Head of caudate nucleus (tissue), 42 donors: ENCODE measurements at places on chromosomes 16 and 17.
A peak's percentile ranks its signal among the peaks of the same experiment; 100 is the strongest.

DNA sequence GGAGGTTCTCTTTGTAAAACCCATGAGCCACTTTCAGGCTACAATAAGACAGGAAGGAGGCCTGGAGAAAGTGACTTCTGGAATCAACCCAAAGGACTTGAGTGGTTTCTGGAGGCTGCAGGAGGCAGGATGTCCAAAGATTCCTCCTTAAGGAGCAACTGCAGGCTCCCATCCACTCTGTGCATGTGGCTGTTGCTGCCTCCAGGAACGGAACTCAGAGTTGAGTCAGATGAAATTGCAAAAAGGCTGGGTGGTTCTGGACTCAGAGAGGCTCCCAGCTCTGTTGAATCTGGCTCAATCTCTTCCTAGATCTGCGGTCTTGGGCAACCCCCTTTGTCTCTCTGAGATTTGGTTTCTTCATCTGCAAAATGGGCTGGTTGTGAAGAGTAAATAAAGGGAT, 197.1 kb downstream of the SHISA9 start:
- DNase-seq: no peak

DNA sequence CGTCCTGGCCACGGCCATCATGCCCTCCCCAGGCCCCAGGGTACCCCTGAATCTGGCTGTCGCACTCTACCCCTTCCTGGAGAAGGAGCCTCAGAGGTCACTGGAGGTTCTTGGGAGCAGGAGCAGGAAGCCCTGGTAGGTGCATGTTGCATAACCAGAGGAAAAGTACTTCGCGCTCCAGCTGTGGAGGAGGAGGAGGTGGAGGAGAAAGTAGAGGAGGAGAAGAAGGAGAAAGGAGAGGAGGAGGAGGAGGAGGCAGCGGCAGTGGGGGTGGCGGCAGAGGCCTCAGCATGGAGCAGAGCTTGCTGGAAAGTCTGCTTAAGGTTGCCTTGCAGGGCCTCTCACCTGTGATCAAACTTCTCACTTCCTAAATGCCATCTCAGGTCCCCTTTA, 61.8 kb downstream of the BAIAP2 start:
- peak; percentile 66 for DNase-seq

DNA sequence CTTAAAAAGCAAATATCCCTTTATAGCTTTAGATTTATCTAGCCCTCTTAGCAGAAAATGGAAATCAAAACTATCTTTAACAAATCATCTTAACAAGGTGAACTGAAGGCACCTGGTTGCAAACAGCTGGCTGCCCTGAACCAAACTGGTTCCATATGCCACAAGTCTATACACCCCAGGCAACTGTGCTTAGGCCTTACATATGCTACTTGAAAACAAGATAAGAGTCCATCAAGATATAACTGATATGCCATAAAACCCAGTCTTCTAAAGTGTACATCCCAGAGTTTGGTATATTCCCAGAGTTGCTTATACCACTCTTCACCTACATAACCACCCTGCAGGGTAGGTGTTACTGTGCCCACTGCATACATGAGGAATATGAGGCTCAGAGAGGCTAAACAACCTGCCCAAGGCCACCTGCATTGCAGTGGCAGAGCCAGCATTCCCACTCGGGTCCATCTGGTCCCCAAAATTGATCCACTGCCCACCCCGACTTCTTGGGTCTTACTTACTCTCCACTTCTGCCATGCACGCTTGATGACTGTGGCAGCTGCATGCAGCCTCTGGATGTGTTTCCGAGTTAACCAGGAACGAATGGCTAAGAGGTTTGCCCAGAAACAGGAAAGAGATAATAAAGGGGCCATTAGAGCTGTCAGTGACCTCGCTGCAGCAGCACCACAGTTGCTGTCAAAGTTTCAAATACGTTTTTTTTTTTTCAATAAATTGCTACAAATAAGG, 12.2 kb downstream of the ZNHIT3 start:
- DNase-seq: no peak

- DNase-seq: no peak
Measured at GRCh38 chr17:66459811-66460270, 157.4 kb downstream of the PRKCA start.

DNA sequence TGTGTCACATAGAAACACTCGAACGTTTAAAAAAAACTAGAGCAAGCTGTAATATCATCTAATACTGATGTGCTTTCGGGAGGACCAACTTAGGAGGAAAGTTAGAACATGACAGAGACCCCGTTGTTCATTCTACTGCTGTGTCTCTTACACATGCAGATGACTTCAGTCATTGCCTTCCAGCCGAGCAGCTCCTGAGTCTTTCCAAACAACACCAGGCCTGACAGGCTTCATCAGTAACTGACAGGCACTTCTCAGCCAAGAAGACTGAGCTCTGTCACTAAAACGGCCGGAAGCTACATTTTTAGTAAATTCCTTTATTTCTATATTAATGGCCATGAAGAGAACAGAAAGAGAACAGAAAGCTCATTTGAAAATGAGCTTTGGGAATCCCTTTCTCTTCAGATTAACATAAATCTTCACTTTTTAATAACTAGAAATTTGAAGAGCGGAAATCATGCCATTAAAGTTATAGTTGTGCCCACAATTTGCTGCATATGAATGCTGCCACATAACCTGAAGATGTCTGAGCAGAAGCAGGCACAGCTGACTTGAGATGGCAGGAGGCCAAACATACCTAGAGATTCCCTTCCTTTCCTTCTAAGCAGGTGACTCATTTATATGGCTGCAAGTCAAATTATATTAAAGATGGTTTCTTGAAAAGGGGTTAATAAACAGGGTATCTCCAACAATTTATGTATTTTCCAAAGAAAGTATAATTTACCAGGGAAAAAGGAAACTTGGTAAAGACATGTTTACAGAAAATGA, 148.9 kb downstream of the ITFG1 start:
- no peak for DNase-seq

DNA sequence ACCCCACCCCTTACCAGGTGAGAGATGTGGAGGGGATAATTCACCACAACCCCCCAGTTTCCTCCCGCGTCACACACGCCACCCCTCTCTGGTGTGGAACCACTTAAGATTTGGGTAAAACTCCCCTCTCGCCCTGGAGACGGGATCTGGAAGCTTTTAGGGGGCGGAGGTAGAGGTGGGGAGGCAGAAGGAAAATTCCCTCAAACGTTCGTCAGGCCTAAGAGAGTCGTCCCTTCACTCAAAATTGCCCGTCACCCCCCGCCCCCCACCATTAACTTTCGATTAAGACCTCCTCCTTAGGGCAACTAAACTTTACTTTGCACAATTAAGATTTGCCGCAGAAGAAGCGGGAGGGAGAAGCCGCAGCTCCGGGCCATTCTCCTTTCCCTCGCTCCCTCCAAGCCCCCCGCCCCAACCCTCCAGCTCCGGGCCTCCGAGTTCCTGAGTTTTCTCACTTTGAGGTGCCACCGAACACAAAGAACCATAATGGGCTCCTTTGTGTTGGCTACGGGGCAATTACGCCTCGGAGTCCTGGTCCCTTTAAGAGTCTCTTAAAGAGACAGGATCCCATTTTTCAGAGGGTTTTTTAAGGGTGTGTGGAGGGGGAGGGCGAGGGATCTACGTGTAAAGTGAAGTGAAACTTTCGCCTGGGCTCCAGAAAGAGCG, 985 bp upstream of the FZD2 start:
- peak; percentile 55 for DNase-seq

DNA sequence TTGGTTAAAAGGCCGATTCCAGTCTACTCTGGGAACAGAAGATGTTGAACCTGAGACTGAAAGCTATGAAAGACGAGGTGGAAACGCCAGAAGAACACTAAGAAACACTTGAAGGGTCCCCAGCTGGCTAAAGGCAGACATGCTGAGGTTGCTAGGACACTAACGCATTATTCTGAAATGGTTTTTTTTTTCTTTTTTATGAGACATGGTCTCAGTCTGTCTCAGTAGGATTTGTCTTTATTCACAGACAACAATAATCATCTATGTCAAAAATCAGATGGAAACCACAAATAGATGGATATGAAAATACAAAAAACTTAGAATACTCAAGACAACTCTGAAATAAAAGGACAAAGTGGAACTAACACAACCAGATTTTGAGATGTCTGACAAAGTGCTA, 35.0 kb upstream of the RASD1 start:
- no peak for DNase-seq

DNA sequence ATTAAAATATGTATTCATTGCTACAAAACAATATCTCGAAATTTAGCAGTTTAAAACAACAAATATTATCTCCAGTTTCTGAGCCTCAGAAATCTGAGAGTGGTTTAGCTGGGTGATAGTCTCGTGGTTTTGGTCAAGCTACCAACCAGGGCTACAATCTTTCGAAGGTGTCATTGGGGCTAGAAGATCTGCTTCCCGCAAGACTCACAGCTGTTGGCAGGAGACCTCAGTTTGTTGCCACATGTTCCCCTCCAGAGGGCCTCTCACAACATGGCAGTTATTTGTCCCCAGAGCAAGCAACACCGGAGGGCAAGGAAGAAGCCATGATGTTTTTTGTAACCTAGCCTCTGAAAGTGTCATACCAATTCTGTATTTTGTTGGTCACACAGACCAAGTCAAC, 12.0 kb upstream of the BCAS3 start:
- no peak for DNase-seq

- peak; percentile 79 for DNase-seq
Measured at GRCh38 chr17:66727634-66728570, 107.0 kb upstream of the CACNG5 start.

DNA sequence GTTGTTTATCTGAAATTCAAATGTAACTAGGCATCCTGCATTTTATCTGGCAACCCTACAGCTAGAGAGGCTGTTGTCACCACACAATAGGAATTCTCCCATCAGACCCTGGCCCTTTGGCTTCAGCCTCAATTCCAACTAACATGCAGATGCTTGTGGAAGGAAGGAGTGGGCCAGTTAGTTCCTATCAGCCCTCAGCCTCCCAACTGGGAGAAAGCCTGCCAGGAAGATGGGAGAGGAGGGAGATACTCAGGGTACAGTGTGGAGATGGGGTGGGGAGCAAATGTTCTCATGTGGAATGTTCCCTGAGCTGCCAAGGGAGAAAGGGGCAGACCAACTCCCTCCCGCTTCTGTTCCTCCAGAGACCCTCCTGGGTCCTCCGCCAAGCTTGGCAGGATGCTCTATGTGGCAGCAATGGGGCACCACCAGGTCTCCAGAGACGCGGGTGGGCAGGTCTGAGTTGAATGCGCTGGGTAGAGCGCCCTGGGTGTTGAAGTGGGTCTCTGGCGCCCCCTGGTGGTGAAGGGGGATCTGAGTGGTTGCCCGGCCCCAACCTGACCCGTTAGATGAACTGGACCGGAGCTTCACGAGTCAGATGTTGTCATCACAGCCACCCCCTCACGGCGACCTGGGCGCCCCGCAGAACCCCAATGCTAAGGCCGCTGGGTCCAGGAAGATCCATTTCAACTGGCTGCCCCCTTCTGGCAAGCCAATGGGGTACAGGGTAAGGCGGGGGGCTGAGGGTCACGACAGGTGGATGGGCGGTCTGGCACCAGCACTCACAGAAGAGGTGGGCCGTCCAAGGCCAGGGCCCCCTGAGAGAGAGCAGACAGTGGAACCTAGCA, 15.2 kb downstream of the GALK1 start:
- DNase-seq: peak; percentile 90

- no peak for DNase-seq
Measured at GRCh38 chr17:75442168-75443103, 14.0 kb upstream of the TMEM94 start.

DNA sequence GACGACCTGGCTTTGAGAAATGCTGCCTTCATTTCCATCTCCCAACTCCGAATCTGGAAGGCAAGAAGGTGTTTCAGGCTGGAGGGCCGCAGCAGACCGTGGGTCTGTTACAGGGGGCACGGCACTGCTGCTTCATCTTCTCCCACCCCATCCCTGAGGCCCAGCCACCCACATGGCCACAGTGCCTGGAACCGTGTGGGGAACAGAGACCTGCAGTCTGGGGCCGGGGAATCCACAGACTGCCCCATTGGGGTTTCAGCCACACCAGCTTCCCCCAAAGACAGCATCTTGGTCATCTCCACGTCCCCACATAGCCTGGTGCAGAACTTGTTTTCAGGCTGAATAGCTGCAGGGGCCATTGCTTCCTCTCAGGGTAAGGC, 74.2 kb downstream of the MRC2 start:
- DNase-seq: no peak

- DNase-seq: no peak
Measured at GRCh38 chr16:340370-341091, 12.0 kb downstream of the AXIN1 start.

- no peak for DNase-seq
Measured at GRCh38 chr16:74064120-74064735, 232.4 kb upstream of the PSMD7 start.

- peak; percentile 75 for DNase-seq
Measured at GRCh38 chr16:70700101-70701020, 14.5 kb upstream of the MTSS2 start.

DNA sequence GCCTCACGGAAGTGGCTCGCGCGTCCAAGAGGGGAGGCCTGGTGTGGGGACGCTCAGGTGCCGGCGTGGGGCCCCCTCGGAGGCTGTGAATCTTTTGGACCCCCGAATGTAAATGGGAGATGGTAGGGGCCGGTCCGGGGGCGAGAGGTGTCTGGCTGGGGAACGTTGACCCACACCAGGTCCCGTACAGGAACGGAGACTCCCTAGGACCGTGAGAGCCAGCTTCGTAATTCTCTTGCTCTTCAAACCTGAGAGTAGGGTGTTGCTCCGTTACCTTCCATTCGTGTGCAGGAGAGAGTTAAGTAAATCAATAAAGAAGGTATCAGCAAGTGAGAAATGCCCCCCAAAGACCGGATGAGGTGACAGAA, 481 bp downstream of the LYRM1 start:
- no peak for DNase-seq

- peak; percentile 53 for DNase-seq
Measured at GRCh38 chr17:38922538-38923297, 2.7 kb upstream of the LASP1NB start.

GRCh38 chr17:28033972-28034714, 8.3 kb upstream of the NLK start:
- DNase-seq: no peak

- DNase-seq: no peak
Measured at GRCh38 chr16:65323655-65324237, 201.9 kb upstream of the CDH11 start.
